ENCODE measurements at places on chromosomes 7 and 10.

- DNase-seq, result no peak
Measured at GRCh38 chr10:47354165-47354564, 6.0 kb downstream of the RBP3 start.

- DNase-seq, result no peak
Measured at GRCh38 chr10:92696606-92697383, 7.0 kb downstream of the HHEX start.

- no peak for DNase-seq
Measured at GRCh38 chr10:104099269-104099668, 13.6 kb upstream of the COL17A1 start.

GRCh38 chr10:6348096-6348874 is 145.6 kb downstream of the PFKFB3 start:
- DNase-seq, result no peak

DNA sequence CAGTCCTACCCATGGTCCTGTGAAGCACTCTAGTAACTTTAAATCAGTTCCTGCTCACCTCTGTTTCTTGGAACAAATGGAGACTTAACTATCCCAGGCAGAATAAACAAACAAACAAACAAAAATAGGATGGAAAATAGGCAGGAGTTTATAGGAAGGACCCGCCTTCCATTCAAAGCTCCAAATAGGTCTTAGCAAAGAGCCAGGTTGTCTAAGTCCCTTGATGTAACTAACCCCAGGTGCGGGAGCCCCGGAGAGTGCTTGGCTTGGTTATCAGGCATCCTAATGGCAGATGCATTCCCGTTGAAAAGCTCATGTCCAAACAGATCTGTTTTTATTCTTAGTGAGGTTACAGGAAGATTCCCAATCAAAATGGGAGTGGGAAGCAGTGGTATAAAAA is 2.2 kb downstream of the IFIT2 start:
- no peak for DNase-seq

- DNase-seq, result no peak
Measured at GRCh38 chr7:136293272-136293671, 316.1 kb upstream of the MTPN start.

DNA sequence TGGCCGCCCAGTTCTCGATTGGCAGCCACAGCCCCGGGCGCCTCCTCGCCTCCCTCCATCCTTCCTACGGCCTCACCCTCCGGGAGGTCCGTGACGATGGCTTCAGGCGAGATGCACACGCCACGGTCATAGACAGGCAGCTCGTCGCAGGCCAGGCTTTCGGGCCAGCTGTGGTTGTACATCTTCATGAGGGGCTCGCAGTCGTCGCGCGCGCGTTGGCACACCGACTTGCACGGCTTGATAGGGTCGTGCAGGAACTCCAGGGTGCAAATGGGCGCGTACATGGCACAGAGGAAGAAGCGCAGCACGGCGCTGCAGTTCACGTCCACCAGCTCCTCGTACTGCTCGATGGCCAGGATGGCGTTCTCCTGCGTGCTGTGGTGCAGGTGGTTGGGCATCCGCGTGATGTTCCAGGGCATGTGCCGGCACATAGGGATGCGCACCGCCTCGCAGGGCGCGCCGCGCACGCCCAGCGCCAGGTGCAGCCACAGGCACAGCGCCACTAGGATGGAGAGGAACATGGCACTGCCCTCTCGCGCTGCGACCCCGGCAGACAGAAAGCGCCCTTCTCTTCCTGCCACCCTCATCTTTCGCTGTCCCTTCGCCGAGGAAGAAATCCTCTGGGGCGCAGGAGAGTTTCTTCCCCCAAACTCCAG is 472 bp downstream of the SFRP4 start:
- DNase-seq, result peak; percentile 56

GRCh38 chr7:43953071-43953470 is 26.8 kb downstream of the UBE2D4 start:
- DNase-seq, result no peak

- no peak for DNase-seq
Measured at GRCh38 chr10:124286621-124287020, 132.1 kb downstream of the OAT start.

DNA sequence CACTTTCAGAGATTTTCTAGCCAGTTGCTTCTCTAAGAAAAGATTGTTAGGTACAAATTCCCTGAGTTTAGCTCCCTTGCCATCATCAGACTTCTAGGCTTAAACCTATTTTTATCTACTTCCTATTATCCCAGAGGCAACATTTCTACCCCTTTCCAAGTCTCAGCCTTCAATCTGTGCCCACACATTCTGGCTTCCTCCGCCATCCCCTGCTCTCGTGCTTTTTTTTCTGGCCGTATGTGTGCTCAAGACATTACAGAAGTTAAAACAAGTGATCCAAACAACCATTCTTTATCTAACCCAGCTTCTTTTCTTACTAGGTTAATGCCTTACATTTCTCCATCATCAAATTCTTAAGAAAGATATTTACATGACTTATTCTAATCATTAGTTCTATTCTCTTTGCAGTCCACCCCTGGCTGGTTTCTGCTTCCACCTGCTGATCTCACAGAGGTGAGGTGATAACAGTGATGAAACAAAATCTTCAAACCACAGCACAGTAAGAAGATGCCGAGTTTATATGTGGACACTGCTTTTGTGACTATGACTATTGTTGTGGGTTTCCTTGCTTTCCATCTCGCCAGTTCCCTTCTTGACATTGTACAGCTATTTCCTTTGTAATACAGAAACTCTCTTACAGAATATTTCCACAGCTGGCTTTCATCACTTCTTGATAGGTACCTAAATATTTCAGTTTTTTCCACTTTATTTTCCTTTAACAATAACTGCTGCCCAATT is 18.3 kb upstream of the CDK6 start:
- no peak for DNase-seq

DNA sequence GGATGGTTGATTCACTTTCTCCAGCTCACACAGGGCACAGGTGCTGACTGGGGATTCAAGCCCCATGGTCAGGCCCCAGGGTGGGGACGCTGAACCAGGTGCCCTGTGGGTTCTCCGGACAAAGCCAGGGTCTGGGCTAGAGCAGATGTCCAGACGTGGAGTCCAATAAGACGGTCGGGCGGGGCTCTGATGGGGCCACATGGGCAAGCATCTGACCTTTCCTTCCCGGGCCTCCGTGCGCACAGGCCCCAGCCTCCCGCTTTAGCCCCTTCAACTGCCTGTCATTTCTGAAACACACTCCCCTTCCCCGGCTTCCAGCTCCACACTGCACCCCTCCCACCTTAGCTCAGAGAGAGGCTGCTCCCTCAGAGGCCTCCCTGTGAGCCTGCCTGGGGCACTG is 153.0 kb upstream of the PPP2R2D start:
- no peak for DNase-seq

- peak; percentile 80 for DNase-seq
Measured at GRCh38 chr7:11831736-11832495, at the start of gene THSD7A. THSD7A (minus strand) TSS chr7:11832198; CDS start chr7:11831946, 252 bp downstream.

DNA sequence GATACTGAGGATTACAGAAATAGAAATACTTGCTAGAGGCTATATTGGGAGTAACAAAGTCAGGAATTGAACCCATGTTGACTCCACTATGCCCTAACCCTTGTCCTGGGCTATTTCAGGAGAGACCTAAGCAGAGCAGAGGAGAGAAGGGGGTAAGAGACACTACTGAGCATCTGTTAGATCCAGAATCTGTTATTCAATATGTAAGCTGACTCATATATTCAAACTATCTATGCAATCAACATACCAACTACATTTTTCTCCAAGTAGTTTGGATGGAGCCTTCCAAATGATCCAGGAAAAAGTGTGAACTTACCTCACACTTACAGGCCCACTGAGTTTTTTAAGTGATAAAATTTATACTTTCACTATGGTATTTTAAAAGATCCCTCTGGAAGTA is 216.1 kb downstream of the IMMP2L start:
- DNase-seq, result no peak

DNA sequence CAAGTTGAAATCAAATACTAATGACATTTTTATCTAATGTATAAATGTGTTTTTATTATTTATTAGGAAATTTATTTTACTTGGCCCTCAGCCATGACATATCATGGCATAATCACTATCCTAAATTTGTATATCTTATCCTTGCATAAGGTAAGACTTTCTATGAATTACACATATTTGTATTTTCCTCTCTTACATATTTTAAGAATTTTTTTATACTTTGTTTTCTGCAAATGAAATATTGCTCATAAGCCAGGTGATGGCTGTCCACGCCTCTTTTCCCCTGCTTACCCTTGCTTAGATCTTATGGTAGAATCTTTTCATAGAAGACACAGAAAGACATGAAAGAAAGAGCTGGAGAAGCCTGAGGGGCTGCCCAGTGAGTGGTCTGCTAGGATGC is 48.2 kb downstream of the IKZF1 start:
- DNase-seq, result no peak

- no peak for DNase-seq
Measured at GRCh38 chr7:148615085-148615730, 24.6 kb downstream of the C7orf33 start.

DNA sequence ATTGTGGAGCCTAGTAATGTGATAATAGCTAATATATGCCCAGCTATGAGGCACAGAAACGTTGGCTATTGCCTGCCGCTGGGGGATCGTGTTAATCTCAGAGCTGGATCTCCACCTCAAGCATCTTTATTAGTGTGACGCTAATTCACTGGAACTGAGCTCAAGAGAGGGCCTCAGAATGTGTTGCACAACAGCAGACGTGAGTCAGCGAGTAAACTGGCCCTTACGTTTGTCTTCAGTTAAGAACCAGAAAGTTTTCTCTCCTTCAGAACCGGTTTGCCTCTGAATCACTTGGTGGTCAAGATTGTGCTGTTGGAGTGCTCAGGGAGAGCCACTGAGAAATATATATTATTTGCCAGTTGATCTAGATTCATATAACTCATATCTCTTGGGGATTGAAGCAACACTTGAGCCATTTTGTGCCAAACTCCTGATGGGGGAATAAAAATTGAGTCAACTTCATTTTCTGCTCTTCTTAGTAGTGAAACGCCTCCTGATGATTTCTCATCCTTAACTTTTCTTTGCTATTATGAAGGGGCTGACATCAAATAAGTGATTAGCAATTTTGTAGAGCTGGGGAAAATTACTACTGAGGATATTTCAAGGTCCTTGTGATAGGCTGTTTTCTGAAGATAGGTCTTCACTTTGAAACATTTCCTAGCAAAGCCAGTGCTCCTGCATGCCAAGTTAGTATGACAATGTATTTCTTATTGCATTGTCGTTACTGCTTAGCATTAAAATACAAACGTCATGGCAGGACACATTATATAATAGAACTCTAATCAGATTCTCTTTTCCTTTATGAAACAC is 22.3 kb downstream of the BZW2 start:
- DNase-seq, result no peak

- DNase-seq, result peak; percentile 42
Measured at GRCh38 chr10:30827531-30828120, 198.1 kb upstream of the LYZL2 start.

DNA sequence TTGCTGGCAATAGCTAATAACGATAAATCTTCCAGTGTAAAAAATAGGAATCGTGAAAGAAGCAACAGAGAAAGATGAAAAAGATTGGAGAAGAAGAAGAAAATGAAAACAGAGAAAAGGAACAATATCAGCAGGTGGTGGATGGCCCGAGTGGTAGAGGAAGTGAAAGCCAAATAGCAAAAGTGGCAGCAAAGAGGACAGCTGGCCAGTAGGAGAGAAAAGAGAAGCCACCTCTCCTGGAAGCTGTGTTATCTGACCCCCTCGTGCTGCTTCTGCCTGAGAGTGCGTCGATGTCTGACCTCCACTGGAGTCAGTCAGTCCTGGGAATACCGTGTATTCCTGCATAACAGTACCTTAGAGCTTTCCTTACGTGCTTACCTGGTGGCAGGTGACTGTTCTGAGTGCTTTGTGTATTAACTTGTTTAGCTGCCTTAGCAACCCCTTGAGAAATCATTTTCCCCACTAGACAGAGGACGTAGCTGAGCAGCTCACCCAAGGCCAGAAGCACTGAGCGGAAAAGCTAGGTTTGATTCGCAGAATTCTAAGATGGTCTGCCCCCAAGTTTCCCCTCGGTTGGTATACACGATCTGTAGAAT is 88.3 kb downstream of the CHN2 start:
- peak; percentile 26 for DNase-seq

GRCh38 chr7:111678986-111679385 is 116.7 kb upstream of the IMMP2L start:
- no peak for DNase-seq

DNA sequence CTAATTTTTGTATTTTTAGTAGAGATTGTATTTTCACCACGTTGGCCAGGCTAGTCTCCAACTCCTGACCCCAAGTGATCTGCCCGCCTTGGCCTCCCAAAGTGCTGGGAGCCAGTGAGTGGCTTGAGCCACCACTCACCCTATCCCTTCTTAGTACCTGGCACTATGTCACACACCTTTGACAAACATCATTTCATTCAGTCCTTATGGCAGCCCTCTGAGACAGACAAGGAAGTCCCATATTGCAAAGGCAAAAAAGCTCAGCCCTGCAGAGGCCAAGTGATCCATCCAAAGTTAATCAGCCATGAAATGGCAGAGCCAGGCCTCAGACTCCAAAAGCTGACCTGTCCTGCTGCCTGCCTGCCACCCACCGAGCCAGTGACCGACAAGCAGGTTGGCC is 39.9 kb upstream of the ECHDC3 start:
- DNase-seq, result no peak

DNA sequence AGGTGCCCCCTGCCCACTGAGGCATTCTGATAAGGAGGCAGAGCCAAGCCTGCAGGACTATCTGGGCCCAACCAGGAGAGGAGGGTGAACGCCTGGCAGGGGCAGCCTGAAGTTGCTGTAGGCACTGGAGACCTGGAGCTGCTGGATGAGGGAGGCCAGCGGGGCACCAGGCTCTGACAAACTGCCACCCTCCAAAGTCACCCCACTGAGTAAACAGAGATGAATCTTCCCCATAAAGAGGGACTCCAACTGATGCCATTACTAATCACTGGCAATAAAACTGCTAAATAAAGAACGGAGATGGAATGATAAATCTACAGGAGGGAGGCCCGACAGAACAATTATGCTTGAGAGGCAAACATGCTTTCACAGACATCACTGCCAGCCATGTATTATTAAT is 44.2 kb downstream of the DRGX start:
- DNase-seq, result no peak

DNA sequence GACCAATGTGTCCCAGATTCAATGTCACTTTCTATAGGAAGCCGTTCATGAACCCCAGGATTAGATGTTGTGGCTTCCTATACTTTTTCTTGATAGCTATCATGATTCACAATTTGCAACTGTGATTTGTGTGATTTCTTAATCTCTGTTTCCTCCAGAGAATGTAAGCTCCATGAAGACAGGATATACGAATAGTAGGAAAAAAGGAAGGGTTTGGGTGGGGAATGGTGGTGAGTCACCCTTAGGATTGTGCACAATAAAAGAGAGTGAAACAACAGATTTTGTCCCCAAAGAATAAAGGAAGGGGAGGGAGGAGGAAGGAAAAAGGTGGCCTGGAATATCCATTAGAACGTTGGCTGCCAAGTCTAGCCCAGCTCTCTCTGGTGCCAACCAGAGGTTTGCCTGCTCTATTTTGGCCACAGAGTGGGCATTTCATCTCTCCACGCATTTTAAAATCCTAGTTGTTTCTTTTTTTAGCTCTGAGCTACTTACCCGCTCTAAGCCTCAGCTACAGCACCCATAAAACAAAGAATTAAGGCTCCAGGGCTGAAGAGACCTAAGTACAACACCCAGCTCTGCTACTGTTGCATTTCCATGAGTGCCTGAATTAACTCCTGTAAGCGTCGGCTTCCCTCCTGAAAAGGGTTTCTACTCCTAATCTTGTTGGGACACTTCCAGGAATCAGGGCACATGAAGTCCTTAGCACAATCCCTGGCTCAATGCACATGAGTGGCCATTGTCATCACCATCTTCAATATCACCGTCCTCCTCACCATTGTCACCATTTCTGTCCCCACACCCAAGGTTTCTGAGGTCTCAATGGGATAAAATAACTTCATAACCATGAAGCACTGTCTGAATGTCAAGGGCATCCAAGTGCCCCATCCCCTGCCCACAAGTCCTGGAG is 3.5 kb downstream of the HK1 start:
- no peak for DNase-seq

GRCh38 chr7:118369987-118370386 is 145.5 kb downstream of the ANKRD7 start:
- DNase-seq, result no peak

All from NCI-H1105 treated with DMSO at 0.1 percent for 48 hours (cell line).